Left lobe of liver (tissue), 2 donors: ENCODE measurements at places on chromosomes 3 and 15. TPM values are rescaled to one million over a fixed set of nuclear protein-coding genes. Genes with fewer than 3 reads are reported as not detected.

The PRICKLE2 gene
- 3.6 TPM for total RNA-seq

The CAPN3 gene
- total RNA-seq, result 26.4 TPM

The ISY1 gene
- total RNA-seq, result 8.5 TPM

The DVL3 gene
- total RNA-seq, result 26.9 TPM

The CGNL1 gene
- total RNA-seq, result 42.9 TPM

The PYGO1 gene
- 0.18 TPM for total RNA-seq

The EFCAB12 gene
- 0.40 TPM for total RNA-seq

The KLHDC8B gene
- total RNA-seq, result 14.0 TPM

The HCLS1 gene
- total RNA-seq, result 15.4 TPM

The DLL4 gene
- 3.7 TPM for total RNA-seq

The HRH1 gene
- 0.50 TPM for total RNA-seq

The UBP1 gene
- 24.3 TPM for total RNA-seq

The GOLGA8R gene
- 3.9 TPM for total RNA-seq

The SH2D7 gene
- total RNA-seq, result not detected

The SLC25A36 gene
- 3.3 TPM for total RNA-seq

The SI gene
- total RNA-seq, result not detected

The TM4SF18 gene
- total RNA-seq, result 1.4 TPM

The CPA3 gene
- total RNA-seq, result 0.25 TPM

The CCR3 gene
- total RNA-seq, result not detected

The COL6A6 gene
- total RNA-seq, result 0.03 TPM

The CASR gene
- 0.30 TPM for total RNA-seq

The CFAP100 gene
- total RNA-seq, result not detected

The RPL29 gene
- total RNA-seq, result 392 TPM

The CYP1A2 gene
- 120 TPM for total RNA-seq

The KBTBD13 gene
- not detected for total RNA-seq

The EAF1 gene
- total RNA-seq, result 11.6 TPM

The MKRN3 gene
- total RNA-seq, result 0.13 TPM

The TP63 gene
- 0.05 TPM for total RNA-seq

The GOLGA8B gene
- 41.6 TPM for total RNA-seq

The CPNE9 gene
- not detected for total RNA-seq

The CDCP1 gene
- total RNA-seq, result 0.53 TPM

The GUCA1C gene
- total RNA-seq, result not detected

The VILL gene
- total RNA-seq, result 0.48 TPM

The PATL2 gene
- total RNA-seq, result 0.58 TPM

The IL5RA gene
- not detected for total RNA-seq

The LIPH gene
- 0.58 TPM for total RNA-seq

The CATSPER2 gene
- 1.8 TPM for total RNA-seq

The RBP2 gene
- total RNA-seq, result not detected

The TFG gene
- 50.2 TPM for total RNA-seq

The C2CD4B gene
- total RNA-seq, result 0.75 TPM

The NAA80 gene
- 4.9 TPM for total RNA-seq

The ATP11B gene
- 22.6 TPM for total RNA-seq

The FBXL2 gene
- total RNA-seq, result 0.38 TPM

The C3orf80 gene
- total RNA-seq, result 0.10 TPM

The CHCHD6 gene
- total RNA-seq, result 3.8 TPM

The RYR3 gene
- total RNA-seq, result not detected

The MASP1 gene
- 93.7 TPM for total RNA-seq

The SERP1 gene
- total RNA-seq, result 120 TPM

The RTP1 gene
- not detected for total RNA-seq

The UPK1B gene
- not detected for total RNA-seq
